B cell (primary cell): ENCODE measurements at places on chromosomes 3 and 15. TPM values are rescaled to one million over a fixed set of nuclear protein-coding genes. Genes with fewer than 3 reads are reported as not detected.

The ALDH1L1 gene
- not detected in 2 replicates for total RNA-seq

The RBPMS2 gene
- total RNA-seq, result 0.32 and 0.47 TPM in 2 replicates

The GPR62 gene
- not detected in 2 replicates for total RNA-seq

The CELSR3 gene
- 2.5 and 2.8 TPM in 2 replicates for total RNA-seq

The CCR1 gene
- total RNA-seq, result 0.79 and 1.1 TPM in 2 replicates

The FAM3D gene
- total RNA-seq, result not detected in 2 replicates

The SHF gene
- total RNA-seq, result 15.4 and 16.9 TPM in 2 replicates

The ZNF860 gene
- 41.4 and 45.9 TPM in 2 replicates for total RNA-seq

The DGKG gene
- total RNA-seq, result 10.9 and 11.6 TPM in 2 replicates
